ENCODE measurements at places on chromosomes 12 and 14. TPM values are rescaled to one million over a fixed set of nuclear protein-coding genes. Genes with fewer than 3 reads are reported as not detected.

CISTR gene
- not detected for total RNA-seq

DNA sequence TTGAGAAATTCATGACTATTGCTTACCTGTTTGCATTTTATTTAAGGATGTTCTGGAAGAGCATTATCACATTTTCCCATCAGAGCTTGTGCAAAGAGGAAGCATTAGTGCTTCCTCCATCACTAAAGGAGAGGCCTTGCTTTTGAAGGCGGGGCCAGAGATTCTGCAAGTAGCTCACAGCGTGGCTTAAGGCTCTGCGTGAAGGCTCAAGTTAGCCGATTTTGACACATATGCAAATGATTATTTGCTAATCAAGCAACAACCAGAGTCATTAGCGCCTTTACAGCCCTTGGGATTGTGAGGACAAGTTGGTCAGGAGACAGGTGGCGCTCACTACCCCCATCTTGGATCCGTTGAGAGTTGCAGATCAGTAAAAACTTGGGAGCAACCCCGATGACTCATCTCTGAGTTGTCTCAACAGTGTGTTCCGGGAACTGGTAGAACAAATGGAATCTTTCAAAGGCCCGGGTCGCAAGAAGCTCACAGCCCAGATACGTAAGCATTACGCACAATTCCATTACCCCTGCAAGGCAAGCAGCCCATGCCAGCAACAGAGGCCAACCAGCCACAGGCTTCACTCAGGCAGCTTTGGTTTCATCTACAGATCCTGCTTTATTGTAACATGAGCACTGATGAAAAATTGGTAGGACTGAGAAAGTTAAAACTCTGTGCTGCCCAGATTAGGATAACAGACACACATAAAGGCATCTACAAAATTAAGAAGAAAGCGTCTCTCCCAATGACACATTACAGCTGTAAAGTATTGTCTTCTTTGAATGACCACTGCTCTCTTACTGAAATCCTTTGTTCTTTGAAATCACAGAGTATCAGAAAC, 34.9 kb upstream of the SPTSSA start:
- DNase-seq = peak; percentile 98

- peak; percentile 41 for DNase-seq
Observed at GRCh38 chr12:14892726-14893505, 7.3 kb upstream of the MGP start.

- peak; percentile 87 for DNase-seq
Observed at GRCh38 chr14:92397150-92397952, 74.4 kb downstream of the SLC24A4 start.

SLC7A7 gene
- 1.1 TPM for total RNA-seq

RPL10L gene
- not detected for total RNA-seq

DNA sequence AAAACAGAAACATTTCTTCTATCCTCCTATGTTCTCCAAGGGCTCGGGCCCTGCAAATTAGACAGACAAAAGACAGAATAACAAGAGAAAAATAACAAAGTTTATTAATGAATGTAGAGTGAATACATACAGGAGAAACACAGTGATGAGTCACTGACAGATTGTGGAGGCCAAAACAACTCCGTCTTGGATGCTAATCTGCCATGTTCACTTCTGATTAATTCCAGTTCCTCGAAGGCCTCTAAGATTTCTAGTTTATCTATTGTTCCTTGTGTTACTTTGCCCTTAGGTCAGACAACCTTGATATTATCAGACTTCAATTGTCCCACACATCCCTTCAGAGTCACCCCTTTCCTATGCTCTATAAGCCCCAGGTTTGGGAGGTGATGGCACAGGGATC, 26.8 kb upstream of the NEDD1 start:
- DNase-seq = no peak

Data from HFFc6 (cell line).